ENCODE measurements at places on chromosomes 3 and 15.

GRCh38 chr3:128195369-128195768 lies 42.1 kb downstream of the EEFSEC start:
- no peak for DNase-seq

GRCh38 chr3:55884491-55885285 lies 397.6 kb upstream of the WNT5A start:
- DNase-seq: no peak

GRCh38 chr3:7695049-7695448 lies 806.6 kb upstream of the LMCD1 start:
- no peak for DNase-seq

- DNase-seq: no peak
Measured at GRCh38 chr3:31671451-31671850, 138.7 kb downstream of the STT3B start.

Measured in AG08395 (cell line).